ENCODE measurements at places on chromosomes 2 and 18.

- peaks cover 5% of the 10 kb centered on the region for H3K27me3 ChIP-seq
- no peaks in the 10 kb centered on the region for H3K4me1 ChIP-seq
- no peaks in the 10 kb centered on the region for H3K36me3 ChIP-seq
- DNase-seq = peak; percentile 33
- peak overlapping the region; percentile 45 for H3K4me3 ChIP-seq
- H3K27ac ChIP-seq = no peak overlapping the region
Observed at GRCh38 chr2:118774458-118775133, 72.9 kb downstream of the EN1 start.

DNA sequence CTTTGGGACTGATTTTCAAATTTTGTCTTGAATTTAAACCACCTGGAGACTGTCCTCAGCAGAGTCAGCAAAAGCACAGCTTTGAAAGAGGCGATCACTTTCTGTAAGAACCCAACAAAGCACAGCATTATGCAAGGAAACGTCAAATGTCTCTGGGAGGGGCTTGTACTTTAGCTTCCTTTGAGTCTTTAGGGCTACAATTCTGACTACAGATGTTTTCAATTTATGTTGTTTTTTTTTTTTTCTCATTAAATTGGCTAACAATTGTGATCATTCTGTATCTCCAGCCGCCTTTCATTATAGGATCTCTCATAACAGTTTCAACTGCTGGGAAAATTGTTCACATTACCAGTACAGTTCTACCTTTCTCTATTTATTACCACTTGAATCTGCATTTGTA lies 48.3 kb downstream of the COL3A1 start:
- no peaks in the 10 kb centered on the region for H3K4me1 ChIP-seq
- no peak overlapping the region for H3K27ac ChIP-seq
- H3K27me3 ChIP-seq = no peaks in the 10 kb centered on the region
- no peak for DNase-seq

DNA sequence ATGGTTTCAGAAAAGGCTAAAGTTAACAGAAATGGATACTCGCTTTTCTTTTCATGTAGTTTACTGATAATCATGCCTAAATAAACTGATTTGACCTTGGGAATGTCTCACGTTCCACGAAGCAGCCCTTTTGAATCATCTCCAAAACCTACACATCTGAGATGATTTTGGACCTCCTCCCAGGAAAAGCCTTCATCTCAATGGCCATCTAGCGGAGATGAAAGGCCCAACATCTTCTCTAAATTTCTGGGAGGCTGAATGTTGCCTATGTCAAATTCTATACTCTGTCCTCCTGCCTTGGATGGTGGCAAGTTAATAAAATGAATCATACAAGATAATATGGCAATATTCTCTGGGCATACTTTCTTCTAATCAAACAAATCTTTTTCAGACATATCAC lies 448.5 kb downstream of the ZEB2 start:
- H3K4me1 ChIP-seq = no peaks in the 10 kb centered on the region
- no peak overlapping the region for H3K4me3 ChIP-seq
- H3K27me3 ChIP-seq = no peaks in the 10 kb centered on the region
- no peaks in the 10 kb centered on the region for H3K36me3 ChIP-seq

- no peak overlapping the region for H3K4me3 ChIP-seq
- H3K27ac ChIP-seq = no peak overlapping the region
- H3K36me3 ChIP-seq = peaks cover 2% of the 10 kb centered on the region
- no peak for DNase-seq
- H3K27me3 ChIP-seq = no peaks in the 10 kb centered on the region
Observed at GRCh38 chr2:71668326-71669057, 215.1 kb downstream of the DYSF start.

- H3K36me3 ChIP-seq = no peaks in the 10 kb centered on the region
- no peaks in the 10 kb centered on the region for H3K27me3 ChIP-seq
- H3K4me1 ChIP-seq = no peaks in the 10 kb centered on the region
- DNase-seq = no peak
Observed at GRCh38 chr2:138365581-138365980, 136.0 kb upstream of the SPOPL start.

- DNase-seq = no peak
- no peak overlapping the region for H3K27ac ChIP-seq
- H3K36me3 ChIP-seq = no peaks in the 10 kb centered on the region
- H3K27me3 ChIP-seq = no peaks in the 10 kb centered on the region
- no peaks in the 10 kb centered on the region for H3K4me1 ChIP-seq
- no peak overlapping the region for H3K4me3 ChIP-seq
Observed at GRCh38 chr2:149819356-149819957, 231.9 kb upstream of the MMADHC start.

DNA sequence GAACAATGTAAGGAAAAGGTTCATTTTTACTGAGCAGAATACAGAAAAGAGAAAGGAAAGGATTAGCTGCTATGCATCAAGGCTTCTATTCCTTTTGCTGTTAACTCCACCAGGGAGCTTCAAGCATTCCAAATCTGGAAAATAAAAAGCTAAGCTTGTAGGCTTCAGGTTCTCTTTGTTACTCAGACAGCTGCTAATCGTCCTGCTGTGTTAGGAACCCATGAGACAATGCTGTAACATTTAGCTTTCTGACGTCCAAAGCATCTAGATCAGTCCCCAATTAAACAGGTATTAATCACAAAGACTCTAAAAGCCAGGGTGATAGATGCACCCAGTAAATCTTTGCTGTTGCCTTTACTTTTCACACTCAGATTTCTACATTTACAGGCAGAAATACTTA lies 103.8 kb downstream of the EPHA4 start:
- DNase-seq = peak; percentile 33
- H3K4me3 ChIP-seq = no peak overlapping the region

GRCh38 chr2:128310761-128311160 lies 7.9 kb downstream of the HS6ST1 start:
- no peaks in the 10 kb centered on the region for H3K36me3 ChIP-seq
- H3K4me3 ChIP-seq = no peak overlapping the region
- H3K27me3 ChIP-seq = no peaks in the 10 kb centered on the region
- H3K4me1 ChIP-seq = peaks cover 21% of the 10 kb centered on the region

DNA sequence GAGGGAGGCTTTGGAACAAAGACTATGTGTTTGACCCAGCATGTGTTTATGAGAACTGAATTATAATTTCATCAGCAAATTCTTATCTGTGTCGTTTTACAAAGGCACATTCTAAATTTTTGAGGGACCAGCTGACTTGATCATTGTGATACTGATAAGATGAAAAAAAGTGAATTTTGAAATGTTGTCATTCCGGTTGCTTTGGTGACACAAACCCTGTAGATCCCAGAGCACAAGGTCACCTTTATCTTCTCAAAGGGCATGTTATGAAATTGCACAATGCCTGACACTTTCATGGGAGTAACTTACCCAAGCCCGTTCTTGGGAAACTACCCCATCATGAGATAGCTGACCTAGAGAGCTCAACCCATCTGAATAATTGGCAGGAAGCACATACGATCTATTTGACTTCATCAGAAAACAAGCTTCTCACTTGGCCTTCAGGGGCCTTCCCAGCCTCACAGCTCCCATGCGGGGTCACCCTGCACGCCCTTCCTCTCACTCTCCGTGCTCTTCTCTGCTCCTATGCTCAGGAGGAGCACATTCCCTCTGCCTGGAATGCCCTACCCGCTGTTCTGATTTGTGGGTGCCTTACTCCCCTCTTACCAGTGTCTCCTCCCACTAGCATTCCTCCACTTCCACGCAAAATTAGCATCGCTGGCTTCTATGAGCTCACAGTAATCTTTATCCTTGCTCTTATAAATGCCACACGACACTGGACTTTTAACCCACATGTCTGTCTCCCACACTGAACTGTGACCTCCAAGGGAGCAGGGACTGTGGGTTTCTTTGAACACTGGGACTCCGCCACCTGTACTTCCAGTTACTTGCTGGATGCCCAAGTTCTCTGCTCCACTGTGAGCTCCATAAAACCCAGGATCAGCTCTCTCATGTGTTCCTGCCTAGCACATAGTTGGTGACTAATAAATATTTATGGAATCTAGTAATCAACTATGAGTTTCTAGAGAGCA lies 555.8 kb upstream of the ID2 start:
- DNase-seq = no peak
- no peaks in the 10 kb centered on the region for H3K36me3 ChIP-seq
- no peak overlapping the region for H3K27ac ChIP-seq
- no peak overlapping the region for H3K4me3 ChIP-seq
- H3K4me1 ChIP-seq = no peaks in the 10 kb centered on the region

GRCh38 chr18:9722691-9723090 lies 14.6 kb downstream of the RAB31 start:
- H3K27me3 ChIP-seq = no peaks in the 10 kb centered on the region
- H3K27ac ChIP-seq = no peak overlapping the region
- H3K4me3 ChIP-seq = no peak overlapping the region
- no peaks in the 10 kb centered on the region for H3K4me1 ChIP-seq
- DNase-seq = no peak
- H3K36me3 ChIP-seq = no peaks in the 10 kb centered on the region

- H3K4me1 ChIP-seq = no peaks in the 10 kb centered on the region
- H3K27me3 ChIP-seq = no peaks in the 10 kb centered on the region
- H3K4me3 ChIP-seq = no peak overlapping the region
- H3K27ac ChIP-seq = no peak overlapping the region
- H3K36me3 ChIP-seq = no peaks in the 10 kb centered on the region
Observed at GRCh38 chr2:153287109-153287801, 191.3 kb downstream of the RPRM start.

DNA sequence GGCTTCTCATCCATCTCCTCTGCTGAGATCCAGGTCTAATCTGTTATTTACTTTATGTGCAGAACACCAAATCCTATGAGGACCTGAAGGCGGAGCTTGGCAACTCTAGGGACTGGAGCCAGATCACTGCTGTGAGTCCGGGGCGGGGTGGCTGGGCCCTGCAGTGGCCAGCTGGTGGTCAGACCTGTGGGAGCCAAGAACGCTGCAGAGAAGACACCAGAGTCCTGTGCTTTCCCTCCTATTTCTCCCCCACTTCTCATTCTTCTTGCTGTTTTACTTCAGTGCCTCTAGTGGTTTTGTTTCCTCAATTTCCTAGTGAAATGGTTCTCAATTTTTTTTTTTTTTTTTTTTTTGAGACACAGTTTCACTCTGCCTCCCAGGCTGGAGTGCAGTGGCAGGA lies 19.7 kb downstream of the VIL1 start:
- no peaks in the 10 kb centered on the region for H3K36me3 ChIP-seq
- no peaks in the 10 kb centered on the region for H3K4me1 ChIP-seq
- DNase-seq = no peak
- H3K27ac ChIP-seq = no peak overlapping the region
- H3K4me3 ChIP-seq = no peak overlapping the region
- no peaks in the 10 kb centered on the region for H3K27me3 ChIP-seq

DNA sequence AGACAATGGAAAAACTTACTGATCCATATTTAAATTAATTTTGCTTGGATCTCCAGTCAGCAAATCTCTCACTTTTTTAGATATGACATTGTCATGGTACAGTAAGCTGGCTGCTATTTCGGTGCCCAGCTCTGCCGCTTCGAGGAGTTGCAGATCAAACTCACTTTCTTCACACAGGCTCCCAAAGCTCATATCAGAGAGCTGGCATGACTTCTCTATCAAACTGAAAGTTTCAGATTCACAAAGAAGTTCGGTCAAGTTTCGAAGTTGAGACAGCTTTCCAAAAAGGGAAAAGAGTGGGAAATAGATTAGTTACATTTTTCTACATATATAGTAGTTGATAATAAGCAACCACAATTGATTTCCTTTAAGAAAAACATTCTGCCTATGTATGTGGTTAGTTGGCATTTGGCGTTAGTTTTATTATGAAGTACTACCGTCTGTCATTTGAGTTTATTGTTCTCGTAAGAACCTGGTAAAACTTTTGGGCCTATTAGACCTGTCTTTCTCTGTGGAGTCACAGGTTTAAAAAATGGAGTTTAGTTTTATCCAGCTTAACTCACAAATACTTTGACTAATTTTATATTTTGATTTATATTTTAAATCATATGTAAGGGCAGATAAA lies 118.8 kb downstream of the ABCA12 start:
- no peak overlapping the region for H3K4me3 ChIP-seq
- H3K27ac ChIP-seq = no peak overlapping the region
- no peaks in the 10 kb centered on the region for H3K36me3 ChIP-seq
- H3K27me3 ChIP-seq = no peaks in the 10 kb centered on the region
- no peak for DNase-seq

DNA sequence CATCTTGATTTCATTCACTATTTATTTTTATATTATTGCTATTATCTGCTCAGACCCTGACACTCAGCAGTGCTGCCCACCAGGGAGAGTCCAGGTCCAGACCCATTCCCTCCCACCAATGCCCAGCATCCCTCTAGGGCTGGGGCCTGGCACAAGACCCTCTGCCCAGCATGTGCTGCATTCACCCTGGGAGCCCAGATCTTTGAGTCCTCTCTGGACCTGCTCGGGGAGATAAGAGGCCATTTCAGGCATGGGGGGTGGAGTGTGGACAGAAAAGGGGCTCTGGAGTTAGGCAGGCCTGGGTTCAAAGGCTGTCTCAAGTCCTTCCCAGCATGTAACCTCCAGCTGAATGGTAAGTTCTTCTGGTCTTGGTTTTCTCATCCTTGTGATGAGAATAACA lies 209.6 kb downstream of the CYP26B1 start:
- no peak overlapping the region for H3K4me3 ChIP-seq
- H3K4me1 ChIP-seq = no peaks in the 10 kb centered on the region
- H3K27me3 ChIP-seq = no peaks in the 10 kb centered on the region
- H3K36me3 ChIP-seq = no peaks in the 10 kb centered on the region
- no peak for DNase-seq
